ENCODE measurements at places on chromosomes 2 and 18.

DNA sequence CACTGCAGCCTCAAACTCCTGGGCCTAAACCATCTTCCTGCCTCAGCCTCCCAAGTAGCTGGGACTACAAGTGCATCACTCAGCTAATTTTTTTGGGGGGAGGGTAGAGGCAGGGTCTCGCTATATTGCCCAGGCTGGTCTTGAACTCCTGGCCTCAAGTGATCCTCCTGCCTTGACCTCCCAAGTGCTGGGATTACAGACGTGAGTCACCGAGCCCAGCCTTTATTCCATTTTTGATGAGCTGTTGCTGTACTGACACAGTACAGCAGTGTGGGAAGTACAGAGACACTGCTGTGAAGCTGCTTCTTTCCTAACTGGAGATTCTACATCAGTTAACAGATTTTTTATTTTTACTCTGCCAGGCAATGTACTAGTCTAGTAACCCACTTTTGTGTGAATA, 18.8 kb downstream of the PTRHD1 start:
- no peak for DNase-seq

GRCh38 chr2:39666491-39667101, 879 bp downstream of the TMEM178A start:
- no peak for DNase-seq

GRCh38 chr2:173884025-173884802, 81.0 kb downstream of the SP3 start:
- peak; percentile 16 for DNase-seq

DNA sequence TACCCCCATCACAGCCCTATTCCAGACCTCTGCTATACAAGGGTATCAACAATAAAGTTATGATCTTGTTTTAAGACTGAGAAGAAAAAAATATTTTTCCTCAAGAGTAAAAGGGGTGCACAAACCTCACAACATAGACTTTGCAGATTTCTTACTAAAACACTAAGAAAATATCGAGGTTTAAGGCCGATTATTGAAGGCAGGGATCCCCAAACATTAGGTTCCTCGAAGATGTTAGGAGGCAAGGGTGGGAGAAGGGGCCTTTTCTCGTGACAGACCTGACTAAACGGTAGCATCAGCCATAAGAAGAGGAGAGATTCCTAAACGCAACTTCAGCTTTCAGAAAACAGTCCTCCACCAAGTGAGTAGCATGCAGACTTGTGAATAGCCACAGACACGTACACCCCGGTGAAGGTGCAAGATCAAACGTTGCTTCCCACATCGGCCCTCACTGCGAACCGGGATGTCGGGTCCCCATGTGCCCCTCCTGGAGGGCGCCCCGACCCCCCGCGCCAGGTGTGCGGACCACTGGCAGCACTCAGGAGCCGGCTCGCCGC, 678 bp downstream of the PIAS2 start:
- no peak for DNase-seq

GRCh38 chr2:21118302-21118920, 5.4 kb upstream of the TDRD15 start:
- no peak for DNase-seq

DNA sequence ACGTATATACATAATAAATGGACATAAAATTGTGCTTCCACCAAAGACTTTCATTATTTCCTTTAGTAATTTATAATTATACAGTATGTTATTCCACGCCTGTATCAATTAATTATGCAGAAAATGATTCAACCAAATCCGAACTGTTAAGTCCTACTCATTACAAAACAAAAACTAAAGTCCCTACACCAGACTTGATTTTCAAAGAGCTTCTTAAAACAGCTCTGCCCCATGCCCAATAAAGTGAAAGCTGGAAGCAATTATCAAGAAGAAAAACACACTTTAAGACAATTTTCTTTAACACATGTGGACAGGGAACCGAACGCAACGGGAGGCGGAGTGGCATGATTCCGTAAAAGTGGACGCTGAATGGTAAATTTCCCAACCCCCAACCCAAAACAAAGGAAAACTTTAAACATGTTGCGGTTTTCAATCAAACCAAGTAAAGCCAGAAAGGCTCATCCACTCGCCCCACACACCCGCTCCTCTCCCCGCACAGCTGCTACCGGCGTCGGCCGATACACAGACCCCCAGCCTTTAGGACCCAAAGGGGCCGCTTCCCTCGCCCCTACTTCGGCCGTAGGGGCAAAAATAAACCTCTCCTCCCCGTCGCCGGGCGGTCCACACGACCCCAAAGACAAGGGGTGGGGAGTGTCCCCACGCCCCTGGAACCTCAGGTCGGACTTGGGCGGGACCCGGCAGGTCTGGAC, 705 bp downstream of the YES1 start:
- DNase-seq = no peak

DNA sequence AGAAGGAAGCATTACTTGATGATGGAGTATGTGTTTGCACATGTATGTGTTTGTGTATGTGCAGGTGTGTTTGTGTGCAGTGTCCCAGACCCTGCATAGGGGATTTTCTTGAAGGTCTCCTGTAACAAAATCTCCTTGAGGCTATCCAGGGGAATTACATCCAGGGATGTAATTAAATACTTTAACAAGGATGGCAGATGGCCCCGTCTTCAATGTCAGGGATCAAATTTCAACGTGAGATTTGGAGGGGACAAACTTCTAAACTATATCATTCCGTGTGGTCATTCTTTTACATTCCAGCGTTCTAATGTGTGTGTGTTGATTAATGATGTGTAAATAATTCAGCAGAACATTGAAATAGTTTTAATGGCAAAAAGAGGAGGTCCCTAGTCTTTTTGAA, 3.3 kb downstream of the UGT1A9 start:
- no peak for DNase-seq

DNA sequence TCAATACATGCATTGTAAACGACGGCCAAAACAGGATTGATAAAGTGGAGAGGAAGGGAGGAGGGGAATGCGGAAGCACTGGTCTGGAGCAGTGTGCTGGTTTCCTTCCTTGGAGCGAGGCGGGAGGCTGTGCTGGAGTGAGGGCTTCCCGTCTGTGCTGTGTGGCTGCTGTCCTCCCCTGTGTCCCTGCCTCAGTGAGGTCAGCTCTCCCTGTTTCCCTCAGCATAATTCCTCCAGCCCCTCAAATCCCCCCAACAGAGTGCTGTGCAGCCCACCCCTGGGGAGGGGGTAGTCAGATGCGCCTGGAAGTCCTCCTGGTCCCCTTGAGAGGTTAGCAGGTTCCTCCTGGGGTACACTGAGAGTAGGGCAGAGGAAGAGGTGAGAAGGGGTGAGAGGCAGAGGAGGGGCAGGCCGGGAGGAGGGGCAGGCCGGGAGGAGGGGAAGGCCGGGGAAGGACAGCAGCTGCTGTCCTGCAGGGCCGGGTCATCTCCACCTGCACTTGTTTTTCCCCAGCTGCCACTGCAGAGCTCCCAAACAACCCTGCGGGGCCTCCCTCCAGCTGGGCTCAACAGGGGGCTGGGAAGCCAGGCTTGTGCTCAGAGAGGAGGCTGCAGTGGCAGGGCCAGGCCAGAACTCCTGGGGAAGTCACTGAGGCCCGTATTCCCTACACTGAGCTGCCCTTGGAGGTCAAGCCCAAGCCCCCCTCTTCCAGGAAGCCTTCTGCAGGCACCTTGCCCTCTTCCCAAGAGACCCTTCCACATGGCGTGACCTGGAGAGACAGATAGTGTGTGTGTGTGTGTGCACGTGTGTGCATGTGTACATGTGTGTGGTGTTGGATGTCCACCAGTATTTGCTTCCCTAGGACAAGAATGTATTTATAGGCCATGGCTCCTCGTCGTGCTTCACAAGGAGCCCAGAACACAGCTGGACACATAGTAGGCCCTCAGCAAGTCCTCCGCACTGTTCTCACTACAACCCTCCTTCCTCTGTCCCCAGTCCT, 13.2 kb upstream of the ATP6V1B1 start:
- no peak for DNase-seq

DNA sequence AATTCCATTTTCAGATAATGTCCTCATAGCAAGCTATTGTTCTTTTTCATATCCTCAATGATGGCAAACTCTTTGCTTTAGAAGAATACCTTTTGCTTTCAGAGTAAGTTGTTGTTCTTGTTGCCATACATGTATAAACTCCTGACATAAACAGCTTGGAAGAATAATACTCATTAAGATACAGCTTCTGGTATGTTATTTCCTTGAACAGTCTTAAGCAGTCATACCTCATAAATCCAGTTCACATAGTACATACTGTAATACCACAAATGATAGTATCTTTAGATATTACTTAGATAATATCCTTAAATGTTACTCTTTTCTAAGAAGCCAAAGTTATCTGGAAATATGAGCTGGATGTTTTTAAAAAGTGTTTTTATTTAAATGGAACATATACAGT, 23.2 kb downstream of the METTL8 start:
- DNase-seq = no peak

DNA sequence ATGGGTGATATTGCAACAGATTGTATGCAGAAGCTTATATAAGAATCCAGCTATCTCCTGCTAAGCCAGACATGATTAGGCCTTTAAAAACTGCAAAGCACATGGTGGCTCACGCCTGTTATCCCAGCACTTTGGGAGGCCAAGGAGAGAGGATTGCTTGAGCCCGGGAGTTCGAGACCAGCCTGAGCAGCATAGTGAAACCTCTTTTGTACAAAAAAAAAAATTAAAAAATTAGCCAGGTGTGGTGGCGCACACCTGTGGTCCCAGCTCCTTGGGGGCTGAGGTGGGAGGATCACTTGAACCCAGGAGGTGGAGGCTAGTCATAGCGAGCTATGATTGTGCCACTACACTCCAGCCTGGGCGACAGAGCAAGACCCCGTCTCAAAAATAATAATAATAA, 204.6 kb downstream of the TNS1 start:
- DNase-seq = no peak

DNA sequence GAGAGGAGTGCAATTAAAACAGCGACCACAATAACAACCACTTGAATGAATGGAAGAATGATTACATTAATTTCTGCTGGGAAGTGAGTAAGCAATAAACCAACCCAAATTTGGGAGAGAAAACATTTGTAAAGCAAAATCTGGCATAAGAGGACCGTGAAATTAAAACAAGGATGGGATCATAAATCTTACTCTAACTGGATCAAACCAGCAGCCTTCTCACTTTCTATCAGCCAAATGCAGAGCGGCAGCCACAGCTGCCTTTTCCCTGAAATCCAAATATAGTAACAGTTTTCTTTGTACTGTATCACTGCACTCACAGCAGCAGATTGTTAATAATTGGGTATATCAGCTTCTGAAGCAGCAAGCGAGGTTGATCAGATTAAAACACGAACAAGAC, 245.2 kb upstream of the REG3G start:
- DNase-seq = no peak

GRCh38 chr2:7096726-7097352, 179.6 kb downstream of the RNF144A start:
- no peak for DNase-seq

- no peak for DNase-seq
These were observed 109.4 kb upstream of the SPRED2 start for GRCh38 chr2:65541773-65542172.

DNA sequence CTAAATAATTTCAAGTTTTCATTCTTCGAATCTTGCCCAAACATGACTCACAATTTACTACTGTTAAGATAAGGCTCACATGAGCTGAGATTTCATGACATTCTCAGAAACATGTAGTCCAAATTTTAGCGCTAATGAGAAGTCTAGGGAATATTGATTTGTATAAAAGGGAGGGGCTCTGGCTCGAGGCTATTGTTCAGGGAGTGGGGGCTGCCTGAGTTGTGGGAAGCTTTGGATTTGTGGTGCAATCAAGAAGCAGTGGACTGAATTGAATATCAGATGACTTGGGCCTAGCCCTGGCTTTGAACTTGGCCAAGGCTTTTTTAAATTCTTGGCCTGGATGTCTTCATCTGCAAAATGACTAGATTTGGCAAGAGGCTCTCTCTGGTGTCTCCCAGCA, 674.9 kb upstream of the FANCL start:
- no peak for DNase-seq

GRCh38 chr2:136121204-136121910, 3.4 kb upstream of the CXCR4 start:
- no peak for DNase-seq

Measured in stimulated activated CD4-positive, alpha-beta T cell treated with anti-CD3 and anti-CD28 coated beads, Interleukin-12 subunit alpha, Interleukin-12 subunit beta, amount 100 ng/mL, for 4 hours (primary cell).